Gastrocnemius medialis (tissue), 4 donors: ENCODE measurements at places on chromosomes 7 and 10. TPM values are rescaled to one million over a fixed set of nuclear protein-coding genes. Genes with fewer than 3 reads are reported as not detected.

DNA sequence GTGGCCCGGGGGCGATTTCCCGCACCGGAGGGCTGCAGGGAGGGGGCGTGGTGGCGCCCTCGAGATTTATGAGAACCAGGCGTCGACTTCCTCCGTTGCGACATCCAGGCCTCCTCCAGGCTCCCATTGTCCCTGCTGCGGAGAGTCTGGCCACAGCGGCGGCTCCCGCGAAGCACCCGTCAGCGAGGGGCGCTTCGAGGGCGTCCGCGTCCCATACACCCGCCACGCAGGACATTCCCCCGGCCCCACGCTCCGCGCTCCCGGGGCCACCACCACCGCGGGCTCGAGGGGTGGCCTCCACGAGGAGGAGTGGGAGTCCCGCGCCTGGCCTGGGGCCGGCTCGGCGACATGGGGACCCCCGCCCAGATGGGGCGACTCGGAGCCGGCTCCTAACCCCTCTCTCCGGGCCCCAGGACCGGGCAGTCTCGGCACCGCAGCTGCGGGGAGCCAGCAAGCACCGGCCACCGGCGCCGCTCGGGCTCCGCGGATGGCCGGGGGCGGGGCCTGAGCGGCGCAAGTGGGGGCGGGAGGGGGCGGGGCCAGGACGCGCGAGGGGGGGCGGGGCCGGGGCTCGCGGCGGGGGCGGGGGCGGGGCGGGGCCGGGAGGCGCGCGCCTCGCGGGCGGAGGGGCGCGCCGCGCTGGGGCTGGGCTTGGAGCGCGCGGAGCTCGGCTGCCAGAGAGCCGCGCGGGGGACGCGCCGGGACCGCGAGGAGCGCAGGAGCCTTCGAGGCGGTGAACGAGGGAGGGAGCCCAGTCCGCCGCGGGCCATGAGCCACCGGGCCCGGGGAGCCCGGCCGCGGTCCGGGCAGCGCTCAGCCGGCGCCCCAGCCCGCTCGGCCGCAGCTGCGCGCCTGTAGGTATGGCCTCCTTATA is at the start of gene SH2B2:
SH2B2 (plus strand) TSS at position 632 of the 874 bp plus-strand sequence. CDS start 13,683 bp downstream, outside the sequence.
- peak within 1 kb of the TSS; percentile 93 for H3K4me3 ChIP-seq
- H3K4me1 ChIP-seq = peaks cover 27% of the 10 kb centered on the region
- peak; percentile 71 for DNase-seq
- no peaks in the 10 kb centered on the region for H3K27me3 ChIP-seq

Gene PIK3AP1
- total RNA-seq = 3.1 TPM

GRCh38 chr10:97904576-97904975 is 54.9 kb downstream of the GOLGA7B start:
- no peaks in the 10 kb centered on the region for H3K27me3 ChIP-seq
- no peaks in the 10 kb centered on the region for H3K36me3 ChIP-seq
- no peak for DNase-seq
- H3K27ac ChIP-seq = no peak overlapping the region

GRCh38 chr7:139482662-139483466 is 609 bp downstream of the KLRG2 start:
- H3K27me3 ChIP-seq = peaks cover 28% of the 10 kb centered on the region
- H3K4me1 ChIP-seq = peaks cover 8% of the 10 kb centered on the region
- no peaks in the 10 kb centered on the region for H3K36me3 ChIP-seq
- peak overlapping the region; percentile 31 for H3K4me3 ChIP-seq
- no peak for DNase-seq

DNA sequence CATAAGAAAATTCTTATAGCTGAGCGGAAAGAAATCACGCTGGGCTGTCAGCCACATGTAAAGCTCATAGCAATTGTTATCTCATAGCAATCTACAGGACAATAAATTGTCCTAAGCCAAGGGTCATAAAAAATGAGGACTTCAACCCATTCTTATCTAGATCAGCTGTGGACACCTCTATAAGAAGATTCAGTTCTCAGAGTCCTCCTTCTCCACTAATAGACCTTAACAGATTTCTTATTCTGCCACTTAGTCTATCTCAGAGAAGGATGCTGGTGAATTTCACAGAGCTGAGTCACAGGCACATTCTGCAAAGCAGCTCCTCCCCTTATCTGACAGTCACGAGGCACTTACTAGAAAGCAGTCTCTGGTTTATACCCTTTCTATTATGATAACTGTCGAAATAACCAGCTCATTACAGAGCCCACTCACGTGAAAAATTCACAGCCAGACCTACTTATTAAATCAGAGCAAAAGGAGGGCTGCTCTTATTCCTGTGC is 185.3 kb upstream of the PCLO start:
- no peak overlapping the region for H3K27ac ChIP-seq
- no peaks in the 10 kb centered on the region for H3K27me3 ChIP-seq
- H3K36me3 ChIP-seq = no peaks in the 10 kb centered on the region
- no peak overlapping the region for H3K4me3 ChIP-seq
- DNase-seq = no peak
- H3K4me1 ChIP-seq = no peaks in the 10 kb centered on the region

- no peaks in the 10 kb centered on the region for H3K4me1 ChIP-seq
- H3K4me3 ChIP-seq = no peak overlapping the region
- H3K36me3 ChIP-seq = no peaks in the 10 kb centered on the region
- no peaks in the 10 kb centered on the region for H3K27me3 ChIP-seq
These were observed 202.5 kb upstream of the AHR start for GRCh38 chr7:17095931-17096330.

Gene FXYD4
- total RNA-seq = not detected

GRCh38 chr10:93079663-93080349 is 6.1 kb downstream of the CYP26A1 start:
- H3K36me3 ChIP-seq = no peaks in the 10 kb centered on the region
- no peak for DNase-seq
- H3K4me3 ChIP-seq = no peak overlapping the region
- H3K27ac ChIP-seq = no peak overlapping the region
- peaks cover 40% of the 10 kb centered on the region for H3K27me3 ChIP-seq
- no peaks in the 10 kb centered on the region for H3K4me1 ChIP-seq

Gene BMPR1A
- total RNA-seq = 18.9 TPM
